NAMALWA (cell line): ENCODE measurements at places on chromosomes 5 and 9.

GRCh38 chr5:150112201-150113046 is 26.1 kb upstream of the CSF1R start:
- DNase-seq: no peak

- no peak for DNase-seq
Observed at GRCh38 chr5:132054697-132055440, 5.6 kb upstream of the IL3 start.

DNA sequence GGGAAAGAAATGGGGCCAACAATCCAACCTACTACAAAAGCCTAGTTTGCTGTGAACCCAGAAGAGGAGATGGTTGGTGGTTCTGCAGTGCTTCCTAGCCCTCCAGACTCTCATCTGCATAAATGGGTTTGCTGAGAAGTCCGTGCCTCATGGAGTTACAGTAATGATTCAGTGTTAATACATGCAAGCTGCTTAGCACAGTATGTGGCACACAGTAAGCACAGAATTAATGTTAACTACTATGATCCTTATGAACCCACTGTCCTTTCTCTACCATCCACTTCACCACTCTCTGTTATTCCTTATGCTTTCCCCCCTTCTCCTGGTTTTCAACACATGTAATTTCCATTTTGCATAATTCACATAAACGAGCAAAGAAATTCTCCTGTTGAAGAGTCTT is 100.0 kb downstream of the ACTBL2 start:
- DNase-seq: no peak

GRCh38 chr5:41863871-41864486 is 6.2 kb downstream of the OXCT1 start:
- DNase-seq: no peak

- no peak for DNase-seq
Observed at GRCh38 chr5:93782978-93783377, 41.6 kb upstream of the POU5F2 start.

GRCh38 chr5:40235471-40236400 is 444.0 kb upstream of the PTGER4 start:
- DNase-seq: no peak

DNA sequence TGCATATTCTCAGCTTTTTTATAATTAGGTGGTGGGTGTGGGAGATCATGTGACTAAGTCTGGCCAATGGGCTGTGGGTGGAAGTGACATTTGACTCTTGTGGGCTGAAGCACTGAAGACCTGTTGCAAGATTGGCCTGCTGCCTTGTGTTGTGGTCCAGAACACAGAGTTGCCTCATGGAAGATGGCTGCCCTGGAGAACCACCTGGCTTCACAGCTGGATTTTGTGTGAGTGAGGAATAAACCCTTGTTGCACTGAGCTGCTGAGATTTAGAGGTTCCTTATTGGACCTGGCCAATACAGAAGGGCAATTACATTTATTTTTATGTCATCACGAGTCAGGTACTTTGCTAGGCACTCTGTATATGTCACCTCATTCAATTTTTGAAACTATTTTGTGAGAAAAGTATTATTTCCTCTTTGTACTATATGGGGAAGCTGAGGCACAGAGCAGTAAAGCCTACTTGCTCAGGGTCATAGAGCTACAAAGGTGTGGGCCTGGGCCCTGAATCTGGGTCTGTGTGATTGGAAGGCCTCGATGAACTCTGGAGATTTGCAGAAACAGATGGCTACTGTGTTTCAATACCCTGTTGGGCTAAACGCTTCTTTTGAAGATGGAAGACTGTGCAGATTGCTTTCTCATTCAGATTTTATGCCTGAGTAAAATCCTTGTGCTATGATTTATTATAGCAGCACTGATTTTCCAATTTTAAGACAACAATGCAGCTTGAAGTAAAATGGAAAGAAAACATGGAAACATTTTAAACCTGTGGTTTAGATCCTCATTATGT is 71.2 kb upstream of the TBC1D2 start:
- peak; percentile 74 for DNase-seq

- DNase-seq: no peak
Observed at GRCh38 chr9:33127881-33128280, 39.3 kb downstream of the B4GALT1 start.

DNA sequence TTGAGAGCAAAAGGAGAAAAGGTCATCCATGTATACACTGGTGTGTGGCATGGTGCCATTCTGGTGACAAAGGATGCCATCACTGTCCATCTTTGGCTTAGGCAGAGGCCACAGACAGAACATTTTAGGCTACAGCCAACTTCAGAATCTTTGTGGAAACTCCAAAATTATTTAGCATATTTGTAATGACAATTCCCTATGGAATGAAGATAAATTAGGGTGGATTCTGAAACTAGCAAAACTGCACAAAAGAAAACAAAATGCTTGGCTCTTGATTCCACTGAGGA is 92.5 kb downstream of the FBXW11 start:
- DNase-seq: no peak

- no peak for DNase-seq
Observed at GRCh38 chr9:114720086-114720676, 38.2 kb upstream of the TEX48 start.

DNA sequence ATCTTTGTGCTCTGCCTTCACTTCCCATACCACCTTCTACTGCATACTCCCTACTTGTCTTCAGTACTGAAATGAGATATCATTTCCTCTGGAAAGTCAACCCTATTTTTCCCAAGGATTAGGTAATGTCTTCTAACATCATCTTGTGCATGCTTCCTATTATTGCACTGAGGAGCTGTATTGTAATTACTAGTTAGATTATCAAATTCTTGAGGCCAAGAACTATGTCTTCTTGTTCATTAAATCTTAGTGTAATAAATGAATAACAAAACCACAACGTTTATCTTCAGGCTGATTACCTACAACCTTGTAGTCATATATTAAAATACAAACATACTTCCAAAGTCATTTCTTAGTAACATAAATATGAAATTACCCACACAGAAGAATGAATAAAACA is 87.9 kb upstream of the POU5F2 start:
- no peak for DNase-seq

- DNase-seq: no peak
Observed at GRCh38 chr5:39302472-39302871, 61.8 kb downstream of the C9 start.

- no peak for DNase-seq
Observed at GRCh38 chr9:12816656-12817101, 41.9 kb downstream of the LURAP1L start.

DNA sequence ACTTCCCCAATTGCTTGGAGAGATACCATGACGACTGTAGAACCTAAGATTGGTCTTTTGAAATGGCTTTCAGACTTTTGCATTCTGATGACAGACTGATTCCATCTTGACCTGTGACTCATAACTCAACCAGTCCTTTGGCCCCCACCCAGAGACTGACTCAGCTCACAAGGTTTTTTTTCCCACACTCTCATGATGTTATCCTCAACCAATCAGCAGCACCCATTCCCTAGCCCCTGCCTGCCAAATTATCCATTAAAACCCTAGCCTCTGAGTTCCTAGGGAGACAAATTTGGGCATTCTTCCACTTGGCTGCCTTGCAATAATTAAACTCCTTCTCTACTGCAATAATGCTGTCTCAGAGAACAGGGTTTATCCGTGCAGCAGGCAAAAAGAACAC is 1263.3 kb upstream of the CDH9 start:
- no peak for DNase-seq

DNA sequence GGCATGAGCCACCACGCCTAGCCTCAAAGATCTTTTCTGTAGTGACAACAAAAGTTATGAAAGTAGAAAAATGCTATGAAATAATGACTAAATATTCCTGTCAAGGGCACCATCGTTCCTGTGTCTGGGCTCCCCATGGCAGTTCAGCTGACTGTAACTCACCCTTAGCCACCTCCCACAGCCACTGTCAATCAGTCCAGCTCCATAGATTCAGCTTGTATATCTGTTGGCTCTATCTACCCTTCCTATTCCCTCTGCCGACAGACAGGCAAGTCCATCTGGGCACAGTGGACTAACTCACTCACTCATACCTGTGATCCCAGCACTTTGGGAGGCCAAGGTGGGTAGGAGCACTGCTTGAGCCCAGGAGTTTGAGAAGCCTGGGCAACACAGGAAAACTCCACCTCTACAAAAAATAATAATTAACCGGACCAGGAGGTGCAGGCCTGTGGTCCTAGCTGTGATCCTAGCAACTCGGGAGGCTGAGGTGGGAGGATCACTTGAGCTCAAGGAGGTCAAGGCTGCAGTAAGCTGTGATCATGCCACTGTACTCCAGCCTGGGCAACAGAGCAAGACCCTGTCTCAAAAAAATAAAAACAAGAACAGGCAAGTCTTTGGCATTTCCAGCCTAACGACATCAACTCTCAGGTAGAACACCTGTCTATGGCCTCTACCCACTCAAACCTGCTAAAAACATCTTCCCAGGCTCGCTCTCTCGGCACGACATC is 6.2 kb downstream of the CAMSAP1 start:
- DNase-seq: no peak

- DNase-seq: peak; percentile 73
Observed at GRCh38 chr5:94746731-94747124, 128.3 kb downstream of the SLF1 start.

GRCh38 chr5:50325237-50325832 is 115.8 kb downstream of the EMB start:
- DNase-seq: peak; percentile 58

DNA sequence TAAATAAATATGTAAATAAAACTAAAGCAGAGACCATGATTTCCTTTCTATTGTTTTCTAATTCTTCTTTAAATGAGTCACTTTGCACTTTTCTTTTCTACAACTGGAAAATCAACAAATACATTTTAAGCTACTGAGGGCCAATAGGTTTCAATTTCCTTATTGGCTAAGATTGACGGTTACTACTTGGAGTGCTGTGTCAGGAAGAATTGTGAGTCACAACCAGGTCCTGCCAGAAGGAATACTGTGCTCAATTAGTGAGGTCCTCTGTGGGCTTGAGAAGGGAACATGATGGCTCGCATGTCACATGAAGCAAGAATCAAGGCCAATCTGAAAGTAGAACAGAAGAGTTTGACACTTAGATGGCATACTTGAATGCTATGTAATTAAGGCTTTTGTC is 110.8 kb downstream of the HMHB1 start:
- no peak for DNase-seq

DNA sequence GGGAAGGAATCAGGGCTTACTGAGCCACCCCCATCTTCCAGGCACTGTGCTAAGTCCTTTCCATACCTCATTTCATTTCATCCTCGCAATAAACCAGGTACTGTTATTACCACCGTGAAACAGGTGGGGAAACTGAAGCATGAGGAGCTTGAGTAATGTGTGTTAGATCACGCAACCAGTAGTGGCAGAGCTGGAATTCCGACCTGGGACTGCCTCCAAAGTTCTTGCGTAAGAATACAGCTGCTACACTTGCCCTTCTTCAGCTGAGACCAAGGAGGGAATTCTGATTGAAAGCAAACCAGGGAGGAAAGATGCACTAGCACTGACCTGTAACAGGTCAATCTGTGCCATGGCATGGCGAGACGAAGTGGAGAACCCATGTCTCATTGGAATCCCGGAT is 113.4 kb upstream of the MSX2 start:
- DNase-seq: no peak
